ENCODE measurements at places on chromosomes 11 and 22.

DNA sequence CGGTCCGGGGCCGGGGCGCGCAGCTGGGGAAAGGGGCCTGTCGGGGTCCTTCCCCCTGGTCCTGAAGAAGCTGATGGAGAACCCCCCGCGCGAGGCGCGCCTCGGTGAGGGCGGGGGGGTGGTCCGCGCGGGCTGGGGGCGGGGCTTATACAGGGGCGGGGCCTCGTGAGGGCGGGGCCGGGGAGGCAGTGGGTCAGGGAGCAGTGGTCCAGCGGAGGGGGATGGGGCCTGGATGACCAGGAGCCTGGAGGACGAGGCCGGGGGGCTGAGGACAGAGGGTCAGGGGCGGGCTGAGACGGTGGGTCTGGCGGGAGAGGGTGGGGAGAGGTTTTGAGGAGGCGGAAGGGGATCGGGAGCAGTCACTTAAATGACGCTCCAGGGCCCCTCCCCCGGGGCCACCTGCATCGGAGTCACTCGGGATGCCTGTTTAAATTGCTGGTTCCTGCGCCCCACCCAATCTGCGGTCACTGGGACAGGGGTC, 396 bp downstream of the TEF start:
- peak; percentile 54 for DNase-seq

DNA sequence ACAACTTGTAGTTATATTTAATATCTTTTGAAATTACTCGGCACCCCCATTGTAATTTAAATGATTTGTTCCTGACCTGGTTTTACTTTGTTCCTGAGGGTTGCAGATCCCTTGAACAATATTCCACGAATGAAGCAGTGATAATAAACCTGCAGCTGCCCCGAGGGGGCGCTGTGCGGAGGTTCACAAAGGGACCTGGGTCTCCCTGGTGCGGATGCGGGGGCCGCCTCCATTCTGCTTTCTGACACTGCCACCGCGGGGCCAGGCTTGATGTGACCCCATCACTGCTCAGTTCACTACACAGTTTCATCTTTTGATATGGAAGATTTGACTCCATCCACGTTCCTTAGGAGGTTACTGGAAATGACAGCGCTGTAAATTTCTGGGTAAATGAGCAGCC, 62.9 kb upstream of the PRODH start:
- DNase-seq, result no peak

GRCh38 chr11:27418356-27418755, 54.2 kb downstream of the LGR4 start:
- DNase-seq, result no peak

DNA sequence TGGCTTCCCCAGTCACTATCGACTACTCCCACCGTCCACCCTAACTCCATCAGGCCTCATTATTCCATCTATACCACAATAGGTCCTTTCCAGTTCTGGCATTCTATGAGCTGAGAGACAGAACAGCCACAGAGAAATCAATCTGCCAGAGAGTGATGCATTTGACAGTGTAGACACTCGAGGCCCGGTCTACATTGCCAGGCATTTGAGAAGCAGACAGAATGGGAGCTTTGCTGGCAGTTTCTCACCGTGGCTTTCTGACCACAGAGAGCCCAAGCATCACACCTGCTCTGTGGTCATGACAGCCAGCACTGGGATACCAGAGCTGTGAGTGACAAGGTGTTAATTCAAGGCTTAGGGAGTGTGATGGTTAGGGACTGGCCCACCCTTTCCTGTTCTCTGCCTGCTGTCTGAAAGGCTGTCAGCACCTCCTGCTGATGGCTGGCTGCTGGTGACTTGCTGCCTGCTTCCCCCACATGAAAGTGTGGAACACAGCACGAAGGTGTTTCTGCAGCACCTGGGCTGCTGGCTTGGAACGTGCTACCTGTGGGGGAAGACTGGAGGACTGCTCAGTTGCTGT, 137.8 kb downstream of the KIRREL3 start:
- no peak for DNase-seq

DNA sequence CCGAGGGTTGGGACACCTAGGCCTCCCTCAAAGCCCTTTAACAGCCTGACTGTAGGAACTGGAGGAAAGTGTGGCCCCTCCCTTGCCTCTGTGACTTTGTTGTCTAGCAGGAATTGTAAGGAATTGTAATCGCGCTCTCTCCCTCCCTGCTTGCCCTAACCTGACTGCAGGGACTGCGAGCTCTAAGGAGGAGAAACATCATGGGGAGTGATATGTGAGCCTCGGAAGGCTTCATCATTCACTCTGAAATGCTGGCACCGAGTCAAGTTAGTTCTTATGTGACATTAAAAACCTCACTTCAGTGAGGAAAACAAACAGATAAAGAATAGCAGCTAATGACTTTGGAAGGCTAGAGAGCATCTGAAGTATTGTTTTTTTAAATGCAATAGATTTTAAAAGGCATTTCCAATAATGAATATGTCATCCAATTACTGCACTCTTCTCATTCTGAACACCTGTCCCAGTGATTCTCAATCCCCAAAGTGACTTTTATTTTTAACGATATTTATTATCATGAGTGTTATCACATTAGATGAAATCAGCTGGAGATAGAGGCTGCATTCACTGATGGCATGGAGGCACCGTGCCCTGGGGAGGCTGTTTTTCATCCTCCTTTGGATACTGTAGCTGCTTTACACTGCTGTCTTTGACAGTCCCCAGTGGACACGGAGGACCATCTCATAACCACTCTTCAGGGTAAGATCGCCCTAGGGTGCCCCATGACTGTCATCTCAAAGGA, 58.5 kb upstream of the NTM start:
- DNase-seq, result peak; percentile 51

DNA sequence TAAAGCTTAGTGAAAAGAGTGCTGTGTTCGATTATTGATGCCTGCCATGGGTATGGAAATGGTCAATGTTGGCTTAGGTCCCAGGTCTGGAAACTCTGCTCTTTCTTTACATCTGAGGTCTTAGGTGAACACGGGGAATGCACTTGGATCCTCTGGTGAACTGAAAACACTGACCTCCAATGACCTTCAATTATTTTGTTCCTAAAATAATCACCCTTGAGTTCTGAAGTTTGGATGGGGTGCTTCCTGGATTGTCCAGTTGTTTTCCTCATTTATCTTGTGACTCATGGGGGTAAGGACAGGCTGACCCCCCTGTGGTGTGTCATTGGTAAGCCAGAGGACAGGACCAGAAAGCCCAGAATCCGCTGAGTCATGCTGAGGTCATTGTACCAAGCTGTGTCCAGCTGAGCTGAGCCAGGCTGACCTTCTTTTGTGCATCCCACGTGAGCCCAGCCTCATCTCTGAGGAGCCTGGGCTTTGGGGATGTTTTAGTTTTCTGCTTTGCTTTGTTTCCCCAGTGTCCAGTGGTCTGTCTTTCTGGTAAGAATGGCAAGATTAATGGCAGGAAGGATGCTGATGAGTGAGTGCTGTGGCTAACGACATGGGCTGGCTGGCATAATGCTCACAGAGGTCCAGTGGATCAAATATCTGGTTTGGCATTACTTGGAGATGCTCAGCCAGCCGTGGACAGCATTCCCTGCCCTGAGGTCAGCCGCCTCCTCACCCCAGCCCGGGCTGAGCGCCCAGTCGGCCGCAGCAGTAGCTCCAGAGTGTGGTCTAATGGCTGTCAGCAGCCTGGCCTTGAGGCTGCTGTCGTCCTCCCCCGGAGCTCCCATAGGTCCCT, 35.6 kb downstream of the AMPD3 start:
- DNase-seq, result no peak

GRCh38 chr11:121464352-121464946, 11.7 kb upstream of the SORL1-AS1 start:
- no peak for DNase-seq

GRCh38 chr22:46103664-46104063, 46.7 kb upstream of the PPARA start:
- DNase-seq, result no peak

GRCh38 chr22:24049211-24049610, 38.1 kb downstream of the CABIN1 start:
- DNase-seq, result no peak

DNA sequence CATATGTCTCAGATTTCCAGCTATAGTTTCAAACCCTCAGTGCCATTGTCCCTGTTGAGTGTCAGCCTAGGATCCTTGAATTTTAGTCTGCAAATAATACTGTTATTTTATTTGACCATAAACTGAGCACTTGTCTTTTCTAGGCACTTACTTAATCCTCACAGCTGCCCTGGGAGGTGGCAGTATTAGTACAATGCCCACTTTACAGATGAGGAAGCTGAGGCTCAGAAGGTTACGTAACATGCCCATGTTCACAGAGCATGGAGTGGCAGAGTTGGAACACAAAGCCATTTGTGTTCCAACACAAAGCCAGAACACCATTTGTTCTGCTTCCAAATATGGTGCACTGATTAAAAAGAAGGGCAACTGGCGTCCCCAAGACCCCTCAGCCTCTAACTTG, 38.2 kb upstream of the ALX4 start:
- DNase-seq, result no peak

DNA sequence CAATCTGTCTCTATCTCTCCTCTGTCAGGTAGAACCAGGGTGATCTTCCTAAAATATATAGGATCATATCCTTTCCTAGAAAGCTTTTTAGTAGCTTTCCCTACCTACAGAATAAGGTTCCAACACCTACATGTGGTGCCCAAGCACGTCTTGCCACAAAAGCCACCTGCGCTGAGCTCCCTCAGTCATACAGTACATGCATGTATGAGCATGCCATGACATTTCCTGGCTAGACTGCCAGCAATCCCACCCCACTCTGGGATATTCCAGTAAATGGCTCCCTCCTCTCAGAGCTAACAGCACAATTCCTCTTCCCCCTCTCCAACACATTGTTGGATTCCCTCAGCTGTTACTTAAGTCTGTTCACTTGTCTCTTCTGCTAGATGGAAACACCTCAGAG, 398.0 kb downstream of the TENM4 start:
- DNase-seq, result no peak

- no peak for DNase-seq
Measured at GRCh38 chr11:2591805-2592204, 108.0 kb downstream of the KCNQ1OT1 start.

GRCh38 chr22:24105631-24106030, 75.7 kb upstream of the SUSD2 start:
- DNase-seq, result no peak

DNA sequence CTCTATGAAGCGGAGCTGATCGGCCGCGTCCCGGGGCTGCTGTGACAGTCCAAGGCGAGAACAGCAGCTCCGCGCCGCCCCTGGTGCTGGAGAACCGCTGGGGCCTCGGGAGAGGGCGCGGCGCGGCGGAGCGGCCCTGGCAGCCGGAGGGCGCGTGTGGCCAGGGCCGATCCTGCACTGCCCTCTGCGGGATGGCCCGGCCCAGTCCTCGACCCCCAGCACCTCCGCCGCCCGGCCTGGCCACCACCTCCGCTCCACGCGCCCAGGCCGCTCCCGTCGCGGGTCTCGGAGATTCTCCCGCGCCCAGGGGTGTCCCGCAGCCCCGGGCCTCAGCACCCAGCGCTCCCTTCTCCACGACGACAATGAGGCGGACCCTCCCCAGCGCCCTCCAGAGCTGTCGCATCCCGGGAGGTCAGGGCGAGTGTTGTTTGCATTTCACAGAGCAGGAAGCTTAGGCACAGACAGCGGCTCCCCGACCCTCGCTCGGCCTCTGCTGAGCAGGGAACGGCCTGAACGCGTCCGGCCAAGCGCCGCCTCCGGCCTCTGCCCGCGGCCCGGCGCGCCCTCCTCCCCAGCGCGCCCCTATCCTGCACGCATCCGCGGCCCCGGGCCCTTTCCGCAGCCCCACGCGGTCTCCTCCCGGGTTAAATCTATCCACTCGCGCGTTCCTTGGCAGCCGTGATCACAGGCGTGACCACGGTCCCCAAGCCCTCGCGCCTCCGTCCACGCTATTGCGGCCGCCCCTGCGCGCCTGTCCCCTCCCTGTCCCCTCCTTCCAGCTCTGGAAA, 109.7 kb downstream of the WNT7B start:
- DNase-seq, result no peak

GRCh38 chr11:59151761-59152160, 9.1 kb downstream of the FAM111A start:
- DNase-seq, result no peak

DNA sequence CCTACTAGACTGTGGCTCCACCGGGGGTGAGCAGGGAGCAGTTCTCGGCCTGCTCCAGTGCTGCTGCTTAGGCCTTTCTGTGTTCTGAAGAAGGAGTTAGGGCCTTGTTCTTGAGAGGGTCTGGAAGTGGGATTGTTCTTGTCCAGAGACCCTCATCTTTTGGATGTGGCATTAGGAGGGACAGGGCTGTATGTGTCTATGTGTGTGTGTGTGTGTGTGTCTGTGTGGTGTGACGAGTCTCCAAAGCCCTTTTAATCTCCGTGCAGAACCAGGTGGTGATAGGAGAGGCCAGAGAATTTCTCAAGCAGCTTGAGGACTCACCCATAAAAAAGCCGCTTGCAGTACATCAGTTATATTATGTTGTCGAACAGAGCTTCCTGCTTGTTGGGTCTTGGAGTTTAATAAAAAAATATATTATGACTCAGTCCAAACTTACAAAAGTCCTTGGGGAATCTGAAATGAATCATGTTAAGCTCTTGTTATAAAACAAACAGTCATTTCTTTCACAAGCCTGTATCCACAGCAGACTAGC, 196.5 kb downstream of the TENM4 start:
- no peak for DNase-seq

DNA sequence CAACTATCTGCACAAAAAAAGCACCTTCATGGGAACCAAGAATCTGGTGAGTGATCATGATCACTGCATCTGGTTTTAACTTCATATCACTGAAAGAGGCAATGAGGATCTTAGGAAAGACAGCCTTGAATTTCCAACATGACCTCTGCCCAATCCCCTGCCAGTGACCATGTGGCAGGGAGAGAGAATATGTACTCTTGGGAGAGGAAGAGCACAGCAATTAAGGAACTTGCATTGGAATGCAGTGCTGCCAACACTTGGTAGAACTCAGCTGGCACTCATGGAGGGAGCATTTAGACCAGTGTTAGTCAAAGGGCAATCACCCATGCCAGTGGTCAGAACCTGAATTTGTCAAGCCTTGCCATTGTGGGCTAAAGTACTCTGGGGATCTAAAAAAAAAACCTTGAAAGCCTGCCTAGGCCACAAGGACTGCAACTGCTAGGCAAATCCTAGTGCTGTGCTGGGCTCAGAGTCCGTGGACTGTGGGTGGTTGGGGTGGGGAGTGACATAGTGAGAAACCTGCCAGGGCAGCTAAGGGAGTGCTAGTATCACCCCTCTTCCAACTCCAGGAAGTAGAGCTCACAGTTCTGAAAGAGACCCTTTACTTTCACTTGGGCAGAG, 23.1 kb downstream of the JRKL start:
- DNase-seq, result no peak

GRCh38 chr11:66336234-66337102, at the start of gene RIN1:
Gene RIN1 (minus strand): TSS chr11:66336434. CDS start chr11:66336402, 32 bp downstream.
- DNase-seq, result peak; percentile 67

- no peak for DNase-seq
Measured at GRCh38 chr11:96748639-96749370, 359.0 kb downstream of the JRKL start.

GRCh38 chr11:56910785-56911184, 77.9 kb upstream of the OR5AK2 start:
- DNase-seq, result no peak

DNA sequence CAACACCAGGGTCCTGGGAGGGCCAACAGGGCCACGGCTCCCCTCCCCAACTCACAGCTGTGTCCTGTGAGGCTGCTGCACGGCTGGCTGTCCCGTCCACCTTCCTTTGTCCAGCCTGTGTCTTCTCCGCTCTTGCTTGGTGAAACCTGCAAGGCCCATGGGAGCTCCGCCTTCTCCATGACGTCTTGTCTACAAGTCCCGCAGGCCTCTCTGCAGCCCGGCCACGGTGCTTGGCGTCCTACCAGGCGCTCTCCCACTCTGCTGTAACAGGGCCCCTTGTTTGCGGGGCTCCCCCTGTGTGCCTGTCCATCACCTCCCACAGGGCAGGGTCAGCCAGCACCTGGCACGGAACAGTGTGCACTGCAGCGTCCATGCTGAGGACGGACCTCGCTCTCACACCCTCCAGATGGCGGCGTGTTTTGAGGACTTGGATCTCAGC, 866.8 kb downstream of the TBC1D22A start:
- DNase-seq, result no peak

Data from COR-L47 (cell line).